ENCODE measurements at places on chromosomes 5 and 9.

GRCh38 chr9:32969270-32969669, 32.2 kb downstream of the APTX start:
- no peak for DNase-seq

DNA sequence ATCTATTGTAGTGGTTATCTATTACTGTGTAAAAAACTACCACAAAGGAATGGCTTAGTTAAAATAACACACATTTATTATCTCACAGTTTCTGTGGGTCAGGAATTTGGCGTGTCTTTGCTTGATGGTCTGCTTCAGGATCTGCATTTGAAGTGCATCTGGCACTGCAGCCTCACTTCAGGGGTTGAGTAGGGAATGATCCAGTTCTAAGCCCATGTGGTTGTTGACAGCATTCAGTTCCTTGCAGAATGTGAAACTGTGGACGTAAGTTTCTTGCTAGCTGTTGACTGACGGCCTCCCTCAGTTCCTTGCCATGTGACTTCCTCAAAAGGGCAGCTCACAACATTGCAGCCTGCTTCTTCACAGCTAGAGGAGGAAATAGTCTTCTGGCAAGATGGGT, 2.1 kb upstream of the OGN start:
- DNase-seq, result peak; percentile 58

DNA sequence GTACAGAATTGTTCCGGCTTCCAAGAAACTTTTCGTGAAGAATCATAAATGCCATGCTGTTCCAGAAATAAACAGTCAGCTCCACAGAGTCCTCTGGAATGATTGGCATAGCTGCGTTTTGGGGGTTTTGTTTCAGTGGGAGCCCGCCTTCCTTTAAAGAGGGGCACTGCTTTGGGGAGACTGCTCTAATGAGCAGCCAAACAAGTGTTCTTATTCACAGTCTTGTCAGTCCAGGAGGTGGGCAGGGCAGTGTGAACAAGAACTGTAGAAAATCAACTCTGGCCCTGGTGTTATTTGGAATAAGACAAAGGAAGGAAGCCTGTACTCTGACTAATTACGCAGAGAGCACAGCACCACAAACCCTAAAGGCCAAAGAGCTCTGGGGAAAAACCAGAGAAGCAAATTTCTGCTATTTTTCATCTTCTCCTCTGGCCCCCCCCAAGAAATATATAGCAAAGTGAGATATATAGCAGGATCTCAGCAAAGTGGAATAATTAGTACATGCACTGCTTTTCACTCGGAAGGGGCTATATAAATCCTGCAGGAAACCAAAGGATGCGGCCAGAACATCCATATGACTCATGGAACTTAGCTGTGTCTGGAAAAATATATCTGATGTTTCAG, 92.9 kb downstream of the GLDC start:
- DNase-seq, result no peak

GRCh38 chr9:97310023-97310422, 2.6 kb downstream of the CCDC180 start:
- DNase-seq, result no peak

GRCh38 chr5:44862808-44863207, 54.1 kb downstream of the MRPS30 start:
- no peak for DNase-seq

DNA sequence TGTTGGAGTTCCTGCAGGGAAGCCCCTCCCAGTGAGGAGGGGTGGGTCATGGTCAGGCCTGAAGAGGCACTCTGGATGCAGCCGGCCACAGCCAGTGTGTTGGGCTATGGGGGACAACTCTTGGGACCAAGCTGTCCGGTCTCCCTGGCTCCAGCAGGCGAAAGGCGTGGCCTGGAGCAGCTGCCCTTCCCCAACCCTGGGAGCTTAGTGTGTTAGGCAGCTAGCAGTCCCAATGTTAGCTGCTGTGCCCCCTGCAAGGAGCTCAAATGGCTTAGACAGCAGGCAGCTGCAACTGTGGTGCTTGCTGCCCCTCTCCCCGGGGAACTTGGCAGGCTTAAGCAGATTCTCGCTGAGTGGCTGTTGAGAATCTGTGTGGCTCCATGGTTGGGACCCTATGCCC, 67.5 kb upstream of the ACTBL2 start:
- no peak for DNase-seq

GRCh38 chr9:19748278-19749126, 40.3 kb downstream of the SLC24A2 start:
- no peak for DNase-seq

- DNase-seq, result no peak
Measured at GRCh38 chr5:108084105-108084504, 297.8 kb downstream of the FBXL17 start.
